OCI-LY7 (cell line): ENCODE measurements at places on chromosomes 5 and 9.
A peak's percentile ranks its signal among the peaks of the same experiment; 100 is the strongest.

- DNase-seq, result no peak
Measured at GRCh38 chr5:172841-173251, 18.4 kb upstream of the LRRC14B start.

- peak; percentile 81 for DNase-seq
Measured at GRCh38 chr9:112348257-112349007, 15.0 kb upstream of the PTBP3 start.

- no peak for DNase-seq
Measured at GRCh38 chr5:157245476-157245875, 20.4 kb upstream of the CYFIP2 start.

- DNase-seq, result no peak
Measured at GRCh38 chr9:133535306-133535877, 888 bp downstream of the ADAMTSL2 start.

- no peak for DNase-seq
Measured at GRCh38 chr9:8725635-8726034, 926.1 kb upstream of the DMAC1 start.

DNA sequence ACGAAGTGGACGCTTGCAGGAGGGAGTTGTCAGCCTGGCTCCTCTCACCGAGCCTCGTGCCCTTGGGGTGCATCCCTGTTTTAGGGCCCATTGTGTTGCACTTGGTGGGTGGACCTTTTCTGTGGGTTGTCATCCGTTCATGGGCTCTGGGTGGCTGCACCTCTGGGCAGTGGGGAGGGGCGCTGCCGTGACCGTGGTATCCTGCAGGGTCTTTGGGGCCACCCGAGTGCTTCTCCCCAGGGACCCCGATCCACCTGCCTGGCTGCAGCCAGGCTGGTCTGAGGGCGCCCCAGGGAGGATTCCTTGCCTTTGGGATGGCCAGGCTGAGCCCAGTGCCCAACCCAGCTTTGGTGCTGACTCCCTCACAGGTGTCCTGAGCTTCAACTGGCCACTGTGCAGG is 41.0 kb upstream of the UBAC1 start:
- no peak for DNase-seq

DNA sequence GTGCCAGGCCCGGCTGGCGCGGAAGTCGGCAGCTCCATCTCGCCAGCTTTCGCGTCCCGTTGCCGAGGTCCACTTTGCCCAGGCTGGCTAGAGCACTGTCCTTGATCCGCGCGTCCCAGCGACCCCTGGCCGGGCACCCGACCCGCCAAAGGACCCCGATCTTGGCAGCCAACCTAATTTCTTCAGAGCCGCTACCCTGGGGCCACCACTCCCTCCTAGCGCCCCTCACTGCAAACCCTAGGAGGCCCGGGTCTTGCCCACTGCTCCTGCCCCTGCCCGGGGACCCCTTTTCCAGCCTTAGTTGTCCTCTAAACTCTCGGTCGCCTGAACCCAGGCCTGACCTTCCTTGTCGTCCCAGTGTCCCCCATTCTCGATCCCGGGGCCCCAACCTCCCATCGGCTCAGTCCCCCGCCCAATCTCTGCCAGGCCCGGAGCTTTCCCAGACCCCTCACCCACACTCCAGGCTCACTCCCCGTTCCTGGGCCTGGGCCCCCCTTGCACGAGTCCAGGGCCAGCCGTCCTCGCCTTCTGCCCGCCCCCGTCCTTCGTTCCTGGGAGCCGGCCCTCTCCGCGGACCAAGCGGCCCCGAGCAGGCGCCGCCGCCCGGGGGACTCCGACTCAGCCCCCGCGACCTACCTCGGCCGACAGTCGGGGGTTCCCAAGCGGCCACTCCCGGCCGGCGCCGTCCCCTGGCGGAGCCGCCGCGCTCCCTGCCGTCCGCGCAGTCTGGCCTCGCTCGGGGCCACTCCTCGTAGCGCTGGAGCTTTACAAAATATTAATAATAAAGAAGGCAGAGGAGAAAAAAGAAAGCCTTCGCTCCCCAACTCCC is 701 bp upstream of the LMX1B start:
- no peak for DNase-seq

DNA sequence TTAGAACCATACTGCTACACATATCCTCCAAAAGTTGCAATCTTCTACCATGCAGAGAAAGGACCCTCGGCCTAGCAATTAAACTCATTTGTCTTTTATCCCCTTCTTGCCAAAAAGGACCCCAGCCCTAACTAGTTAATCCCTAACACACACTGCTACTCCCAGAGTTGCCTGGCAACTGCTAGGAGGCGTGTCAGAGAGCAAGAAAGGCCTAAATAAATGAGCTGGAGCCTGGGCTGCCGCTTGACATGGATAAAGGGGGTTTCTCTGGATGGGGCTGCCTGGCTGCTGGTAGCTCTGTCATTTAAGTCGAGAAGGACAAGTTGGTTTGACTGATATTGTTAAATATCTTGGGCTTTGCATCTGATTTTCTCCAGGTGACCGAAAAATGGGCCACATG is 194.8 kb downstream of the CRB2 start:
- no peak for DNase-seq

DNA sequence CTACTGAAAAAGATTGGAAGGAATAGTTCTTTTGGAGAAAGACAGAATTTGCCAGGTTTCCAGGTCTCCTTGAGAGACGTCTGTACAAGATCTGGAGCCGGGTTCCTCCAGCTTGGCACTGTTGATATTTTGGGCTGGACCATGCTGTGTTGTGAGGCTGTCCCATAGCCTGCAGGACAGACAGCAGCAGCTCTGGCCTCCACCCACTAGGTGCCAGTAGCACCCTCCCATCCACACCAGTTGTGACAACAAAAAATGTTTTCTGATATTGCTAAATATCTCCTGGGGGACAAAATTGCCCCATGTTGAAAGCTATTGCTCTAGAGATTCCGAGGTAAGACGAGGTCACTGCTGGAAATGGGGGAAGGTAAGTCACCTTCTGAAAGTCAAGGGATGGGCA is 287.7 kb upstream of the DAP start:
- peak; percentile 1 for DNase-seq

DNA sequence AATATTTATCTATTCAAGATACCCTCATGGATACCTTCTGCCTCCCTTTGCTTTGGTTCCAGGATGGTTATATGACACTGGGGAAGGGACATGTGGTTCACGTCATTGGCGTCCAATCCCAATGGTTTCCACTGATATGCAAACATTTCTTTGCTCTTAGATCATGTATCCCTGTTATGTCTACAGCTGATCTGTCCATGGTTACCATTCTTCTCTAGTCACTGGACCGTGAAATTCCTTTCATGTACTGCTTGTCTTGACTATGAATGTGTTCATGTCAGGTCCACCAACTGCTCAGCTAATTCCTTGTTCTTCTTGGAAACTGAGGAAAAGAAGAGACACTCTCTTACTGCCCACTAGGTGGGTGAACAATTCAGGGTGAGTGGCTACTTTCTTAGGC is 391.1 kb upstream of the ZNF608 start:
- DNase-seq, result peak; percentile 7

GRCh38 chr5:158952951-158953350 is 146.8 kb downstream of the EBF1 start:
- peak; percentile 20 for DNase-seq

GRCh38 chr9:14899815-14900193 is 10.4 kb downstream of the FREM1 start:
- no peak for DNase-seq

DNA sequence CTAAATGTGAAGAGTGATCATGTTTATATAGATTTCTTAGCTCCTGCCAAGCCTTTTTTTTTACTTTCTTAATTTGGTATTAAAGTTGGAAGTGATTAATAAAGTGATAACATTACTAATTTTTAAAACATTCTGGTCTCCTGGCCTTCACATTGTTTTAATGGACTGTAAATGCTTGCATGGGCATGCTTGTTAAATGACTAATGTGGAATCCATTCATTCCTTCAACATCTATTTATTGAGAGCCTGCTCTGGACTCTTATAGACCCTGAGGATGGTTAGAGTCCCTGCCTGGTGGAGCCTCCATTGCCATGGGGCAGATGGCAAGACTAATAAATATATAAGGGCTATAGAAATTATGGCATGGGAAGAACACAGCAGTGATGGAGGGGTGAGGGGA is 103.5 kb downstream of the NTRK2 start:
- DNase-seq, result no peak

DNA sequence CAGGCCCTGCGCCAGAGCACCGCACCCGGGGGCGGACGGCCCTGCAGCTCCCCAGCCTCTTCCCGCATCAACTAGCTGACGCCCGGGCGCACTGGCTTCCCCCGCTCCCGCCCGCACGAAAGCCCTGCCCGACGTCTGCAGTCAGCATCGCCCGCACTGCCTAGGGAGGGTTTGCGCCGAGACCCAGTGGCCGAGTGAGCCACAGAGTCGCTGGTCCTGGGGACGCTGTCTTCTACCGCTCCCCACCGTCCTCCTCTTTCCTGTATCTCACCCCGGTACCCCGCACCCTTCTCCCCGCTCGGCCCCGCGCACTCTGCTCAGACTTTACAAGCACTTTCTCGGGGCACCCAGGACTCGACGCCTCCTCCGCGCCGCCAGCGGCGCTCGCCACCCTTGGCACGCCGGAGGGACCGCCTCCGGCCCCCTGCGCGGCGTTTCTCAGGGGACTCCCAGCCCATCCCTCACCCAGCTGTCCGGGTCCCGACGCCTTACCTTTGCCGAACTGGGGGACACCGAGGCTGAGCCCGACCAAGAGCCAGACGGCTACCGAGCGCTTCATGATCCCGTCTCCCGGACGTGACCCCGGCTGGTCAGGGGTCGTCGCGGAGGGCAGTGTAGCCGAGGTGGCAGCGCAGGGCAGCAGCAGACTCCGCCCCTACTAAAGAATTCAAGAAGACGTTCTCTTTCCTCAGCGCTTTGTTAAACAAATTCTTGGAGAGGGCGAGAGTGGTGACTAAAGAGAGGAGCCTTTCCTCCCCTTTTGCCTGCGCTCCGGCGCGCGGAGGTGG is 670 bp downstream of the EDIL3 start:
- DNase-seq, result no peak

DNA sequence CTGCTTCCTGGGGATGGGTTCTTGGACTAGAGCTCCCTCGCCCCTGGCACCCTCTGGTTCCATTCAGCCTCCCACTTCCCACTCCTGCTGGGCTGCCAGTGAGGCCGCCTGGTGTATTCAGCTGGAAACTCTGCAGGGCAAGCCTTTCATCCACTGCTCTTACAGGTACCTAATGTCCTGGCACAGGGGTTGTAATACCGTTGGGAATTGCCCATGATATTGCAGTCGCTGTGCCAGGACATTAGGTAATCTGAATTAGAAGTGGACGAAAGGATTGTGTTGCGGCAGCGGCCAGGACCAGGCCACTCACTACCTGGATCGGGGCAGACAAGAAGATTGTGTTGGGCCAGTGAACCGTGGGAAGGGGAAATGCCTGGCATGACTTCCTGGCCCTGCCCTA is 13.1 kb downstream of the TMOD1 start:
- DNase-seq, result no peak

GRCh38 chr5:26482076-26482809 is 556.1 kb downstream of the CDH9 start:
- no peak for DNase-seq

GRCh38 chr5:102778478-102778877 is 23.4 kb downstream of the PAM start:
- DNase-seq, result no peak

GRCh38 chr5:173662581-173663351 is 46.3 kb upstream of the BOD1 start:
- DNase-seq, result no peak

GRCh38 chr5:36904677-36905076 is 28.1 kb downstream of the NIPBL start:
- no peak for DNase-seq

DNA sequence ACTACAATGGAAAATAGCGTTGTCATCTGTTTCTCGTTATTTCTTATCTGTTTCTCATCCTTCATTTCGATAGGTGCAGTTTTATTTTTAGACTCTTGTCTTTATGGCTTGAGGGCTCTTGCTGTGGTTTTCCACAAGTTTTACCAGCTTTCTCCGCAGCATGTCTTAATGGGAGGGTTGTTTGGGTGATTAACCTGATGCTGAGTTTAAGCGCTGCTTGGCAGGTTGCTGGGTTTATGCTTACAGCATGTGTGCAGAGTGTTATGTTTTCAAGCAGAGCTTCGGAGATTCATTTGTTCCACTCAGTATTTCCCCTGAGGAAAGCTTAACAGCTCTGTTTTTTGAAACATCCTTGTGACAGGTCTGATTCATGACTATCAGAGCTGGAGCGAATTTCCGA is 154.0 kb downstream of the SLC12A2 start:
- no peak for DNase-seq

DNA sequence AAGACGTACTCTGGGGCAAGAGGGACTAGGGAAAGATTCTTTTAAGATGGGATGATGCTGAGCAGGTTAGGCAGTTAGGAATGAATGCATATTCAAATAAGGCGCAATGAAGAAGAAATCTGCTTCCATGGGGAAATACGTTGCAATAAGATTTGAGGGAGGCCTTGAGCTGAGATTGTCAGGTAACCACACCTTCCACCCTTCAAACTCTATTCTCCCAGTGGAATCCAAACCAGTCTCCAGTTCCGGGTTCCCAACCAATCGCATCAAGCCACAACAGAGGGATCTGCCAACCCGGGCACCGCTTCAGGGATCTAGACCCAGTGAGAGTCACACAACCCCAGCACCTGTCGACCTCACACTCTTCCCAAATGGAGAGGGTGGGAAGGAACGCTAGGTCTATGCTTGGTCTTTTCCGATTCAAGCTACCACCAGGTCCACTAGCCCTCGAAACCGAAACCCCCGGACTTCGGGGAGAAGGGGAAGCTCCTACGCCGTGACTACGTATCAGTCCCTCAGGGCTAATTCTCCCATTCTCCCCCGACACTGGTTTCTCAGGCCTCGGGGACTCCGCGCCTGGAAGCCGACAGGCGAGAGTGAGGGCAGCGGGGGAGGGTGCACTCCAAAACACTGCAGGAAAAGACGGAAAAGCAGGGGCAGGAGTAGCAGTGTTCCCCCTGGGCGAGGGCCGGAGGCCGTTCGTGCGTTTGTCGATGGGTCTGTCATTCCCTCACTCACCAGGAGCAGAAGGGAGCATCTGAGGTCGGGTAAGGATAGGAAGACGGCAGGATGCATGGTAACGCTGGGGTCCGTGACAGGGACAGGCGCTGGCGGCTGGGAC is 534 bp downstream of the ERP44 start:
- DNase-seq, result peak; percentile 54

DNA sequence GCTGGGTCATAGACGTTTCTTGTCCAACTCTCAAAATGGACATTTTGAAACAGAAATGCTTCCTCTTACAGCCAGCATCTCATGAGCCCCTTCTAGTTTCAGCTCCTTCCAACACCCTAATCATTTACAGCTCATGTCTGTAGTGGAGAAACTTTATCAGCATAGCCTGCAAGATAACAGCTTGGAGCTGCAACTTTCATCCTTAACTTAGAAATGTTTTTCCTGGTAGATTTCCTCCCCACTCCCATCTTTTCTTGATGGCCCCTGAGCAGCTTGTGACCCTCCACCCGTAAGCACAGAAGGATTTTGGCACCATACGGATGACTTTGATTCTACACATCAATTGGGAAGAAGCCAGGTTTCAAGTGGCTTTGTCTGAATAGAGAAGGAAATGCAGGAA is 53.5 kb upstream of the TGFBR1 start:
- no peak for DNase-seq

- DNase-seq, result no peak
Measured at GRCh38 chr9:137989999-137990715, 112.6 kb downstream of the CACNA1B start.
